ENCODE measurements at places on chromosomes 16 and 17. TPM values are rescaled to one million over a fixed set of nuclear protein-coding genes. Genes with fewer than 3 reads are reported as not detected.

GRCh38 chr17:79023180-79023705 lies 726 bp upstream of the C1QTNF1 start:
- no peak for DNase-seq

- no peak for DNase-seq
Measured at GRCh38 chr16:81519301-81520150, 74.9 kb downstream of the CMIP start.

DNA sequence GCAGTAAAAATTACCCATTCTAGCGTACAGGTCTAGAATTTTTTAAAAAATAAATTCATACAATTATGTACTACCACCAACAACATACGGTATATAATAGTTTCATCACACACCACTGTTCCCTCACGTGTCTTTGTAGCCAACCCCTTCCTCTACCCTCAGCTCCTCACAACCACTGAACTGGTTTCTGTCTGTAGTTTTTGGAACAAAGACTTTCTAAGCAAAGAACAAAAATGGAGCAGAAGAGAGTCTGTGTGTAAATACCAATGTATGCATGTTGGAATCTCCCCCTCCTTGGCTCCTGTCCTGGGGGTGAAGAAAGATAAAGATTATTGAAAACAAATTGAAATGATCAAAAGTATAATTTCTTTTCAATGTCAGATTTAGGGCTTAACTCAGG lies 31.9 kb upstream of the CCR7 start:
- no peak for DNase-seq

DNA sequence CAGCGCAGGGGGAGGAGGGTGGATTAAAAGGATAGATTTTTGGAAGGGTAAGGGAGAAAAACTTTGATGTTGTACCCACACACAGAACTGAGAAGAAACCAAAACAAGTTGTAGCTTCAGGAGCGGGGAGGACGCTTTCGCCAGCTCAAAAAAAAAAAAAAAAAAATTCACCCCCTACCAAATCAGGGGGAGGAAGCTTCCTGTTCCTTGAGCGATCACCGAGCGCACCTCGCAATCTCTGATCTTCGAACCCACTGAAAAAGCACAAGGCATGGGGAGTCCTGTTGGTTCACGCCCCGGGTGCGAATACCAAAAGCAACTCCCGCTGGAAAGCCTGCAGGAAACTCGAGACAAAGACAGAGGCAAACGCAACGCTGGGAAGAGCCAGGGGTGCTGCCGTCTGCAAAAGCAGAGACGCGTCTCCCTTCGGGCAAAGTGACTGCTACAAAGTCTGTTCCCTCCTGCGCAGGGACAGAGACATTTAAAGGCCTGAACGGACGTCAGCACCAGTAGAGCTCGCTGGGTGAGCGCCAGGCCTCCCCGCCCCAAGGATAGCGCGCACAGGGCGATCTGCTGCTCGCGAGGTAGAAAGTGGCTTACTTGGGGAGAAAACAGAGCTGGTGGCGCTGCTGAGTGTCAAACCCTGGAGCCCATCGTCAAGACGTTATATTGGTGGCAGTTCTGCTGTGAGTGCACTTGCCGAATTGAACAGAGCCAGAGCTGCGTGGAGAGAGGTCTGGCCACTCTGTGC lies 190.4 kb downstream of the USP22 start:
- peak; percentile 57 for DNase-seq

GRCh38 chr17:19787733-19788357 lies 39.7 kb upstream of the ALDH3A1 start:
- no peak for DNase-seq

GRCh38 chr16:318628-319027 lies 33.9 kb downstream of the AXIN1 start:
- peak; percentile 61 for DNase-seq

SHCBP1 gene
- total RNA-seq, result 2.4 TPM

NGFR gene
- 131 TPM for total RNA-seq
